ENCODE measurements at places on chromosomes 2 and 18.

- no peak for DNase-seq
Measured at GRCh38 chr2:241213041-241213440, 24.6 kb downstream of the ANO7 start.

DNA sequence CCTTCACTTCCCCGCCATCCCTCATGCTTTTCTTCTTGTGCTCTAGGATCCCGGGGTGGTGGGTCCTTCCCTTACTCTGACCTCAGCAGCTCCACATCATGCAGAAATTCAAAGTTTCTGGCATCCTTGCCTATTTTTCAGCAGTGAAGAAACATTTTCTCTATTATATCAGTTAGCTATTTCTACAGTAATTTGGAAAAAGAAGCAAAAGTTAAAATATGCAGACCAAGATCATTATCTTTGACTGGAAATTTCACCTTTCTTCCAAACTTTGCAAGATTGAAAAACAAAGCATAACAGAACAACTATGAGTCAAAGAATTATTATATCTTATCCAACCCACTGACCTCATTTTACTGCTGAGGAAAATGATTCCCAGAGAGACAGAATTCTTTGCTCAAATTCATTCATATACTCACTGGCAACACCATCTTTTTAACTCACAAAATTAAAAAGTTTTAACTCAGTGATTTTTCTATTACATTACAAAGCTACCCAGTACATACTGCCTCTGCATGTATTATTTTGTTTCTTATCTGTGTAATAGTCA is 40.5 kb downstream of the ANTXR1 start:
- no peak for DNase-seq

- no peak for DNase-seq
Measured at GRCh38 chr2:118348380-118349034, 260.2 kb downstream of the INSIG2 start.

- no peak for DNase-seq
Measured at GRCh38 chr2:174008720-174009119, 43.5 kb upstream of the SP3 start.

DNA sequence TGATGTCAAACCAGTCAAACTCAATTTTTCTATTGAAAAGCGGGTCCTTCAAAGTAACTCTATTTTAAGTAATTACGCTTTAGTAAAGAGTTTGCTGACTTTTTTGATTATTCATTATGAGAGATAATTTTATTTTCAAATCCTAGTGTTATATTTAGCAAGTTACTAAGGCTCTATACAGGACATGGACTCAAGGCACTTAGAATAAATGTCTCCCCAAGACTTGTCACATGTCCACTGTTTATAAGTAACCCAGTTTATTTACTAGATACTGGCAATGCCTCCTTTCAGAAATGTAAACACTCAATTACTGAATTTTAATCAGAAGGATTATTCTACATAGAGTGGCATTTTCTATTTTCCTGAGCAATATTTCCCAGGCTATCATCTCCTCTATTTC is 638.1 kb downstream of the ERBB4 start:
- DNase-seq, result no peak

GRCh38 chr18:9608728-9609127 is 5.6 kb downstream of the PPP4R1 start:
- DNase-seq, result no peak

DNA sequence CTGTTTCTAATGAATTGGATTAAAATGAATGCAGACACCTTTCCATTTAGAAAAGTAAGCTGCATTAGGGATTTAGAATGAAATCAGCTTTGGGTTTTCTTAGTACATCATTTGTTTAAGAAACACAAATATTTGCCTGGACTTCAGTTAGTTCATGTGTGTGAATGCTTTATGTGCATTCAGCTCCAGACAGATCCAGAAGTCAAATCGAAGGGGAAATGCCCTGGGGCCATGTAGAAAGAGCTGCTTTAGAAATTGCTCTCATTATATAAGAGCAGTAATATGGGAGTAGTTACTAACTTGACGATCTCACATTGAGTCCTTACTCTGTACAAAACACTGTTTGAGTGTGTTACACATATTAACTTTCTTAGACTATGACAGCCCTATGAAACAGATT is 88.0 kb upstream of the TTC39C start:
- DNase-seq, result no peak

DNA sequence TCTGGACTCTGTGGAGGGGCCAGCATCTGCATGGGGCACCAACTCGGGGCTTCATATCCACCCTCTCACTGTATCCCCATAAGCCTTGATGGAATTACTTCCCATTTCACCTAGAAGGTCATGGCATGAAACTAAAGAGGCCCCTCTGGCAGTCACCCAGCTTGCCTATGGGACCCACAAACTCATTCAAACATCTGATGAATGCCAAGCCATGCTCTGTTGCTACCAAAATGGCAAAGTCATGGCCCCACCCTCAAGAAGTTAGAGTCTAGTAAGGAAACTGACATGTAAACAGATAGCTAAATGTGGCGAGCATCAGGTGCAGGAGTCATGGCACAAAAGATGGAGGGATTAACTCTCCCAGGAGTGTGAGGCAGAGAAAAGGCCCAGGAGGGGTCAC is 14.5 kb downstream of the CYB5A start:
- DNase-seq, result no peak

GRCh38 chr2:54577035-54577434 is 120.9 kb downstream of the SPTBN1 start:
- no peak for DNase-seq

DNA sequence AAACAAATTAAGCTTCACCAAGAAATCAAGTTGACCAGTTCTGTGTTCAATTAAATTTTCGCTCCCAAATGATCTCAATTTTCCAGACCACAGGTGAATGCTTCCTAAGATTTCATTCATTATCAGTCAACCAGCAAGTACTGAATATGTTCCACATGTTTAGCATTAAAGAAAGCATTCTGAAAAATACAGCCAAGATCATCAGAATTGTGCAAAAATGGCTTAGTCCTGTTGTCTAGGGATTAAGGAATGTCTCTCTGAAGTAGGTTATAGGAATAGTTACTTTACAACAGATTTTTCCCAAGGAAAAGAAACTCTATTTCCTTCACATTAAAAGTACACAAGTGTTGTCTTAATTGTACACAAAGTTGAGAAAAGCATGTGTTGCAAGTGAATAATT is 69.2 kb downstream of the NRXN1 start:
- no peak for DNase-seq

GRCh38 chr18:79927607-79928562 is 23.6 kb downstream of the SLC66A2 start:
- no peak for DNase-seq

DNA sequence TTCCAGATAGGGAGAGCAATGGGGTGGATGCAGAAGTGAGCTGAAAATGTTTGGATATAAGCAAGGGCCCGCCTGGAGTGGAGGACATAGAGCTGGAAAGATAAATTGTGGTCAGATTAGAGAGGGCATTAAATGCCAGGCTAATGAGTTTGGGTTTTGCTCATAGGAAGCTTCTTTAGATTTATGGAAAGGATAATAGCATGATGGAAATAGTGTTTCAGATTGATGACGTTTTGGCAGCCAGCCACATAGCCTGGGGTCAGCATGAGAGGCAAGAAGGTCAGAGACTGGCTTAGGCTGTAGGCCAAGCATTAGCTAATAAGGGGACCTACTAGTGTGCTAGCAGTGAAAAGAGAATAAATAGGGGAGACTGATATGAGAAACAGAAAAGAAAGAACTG is 321.6 kb downstream of the STK39 start:
- DNase-seq, result no peak

- DNase-seq, result no peak
Measured at GRCh38 chr2:168583064-168583709, 127.1 kb downstream of the CERS6 start.

DNA sequence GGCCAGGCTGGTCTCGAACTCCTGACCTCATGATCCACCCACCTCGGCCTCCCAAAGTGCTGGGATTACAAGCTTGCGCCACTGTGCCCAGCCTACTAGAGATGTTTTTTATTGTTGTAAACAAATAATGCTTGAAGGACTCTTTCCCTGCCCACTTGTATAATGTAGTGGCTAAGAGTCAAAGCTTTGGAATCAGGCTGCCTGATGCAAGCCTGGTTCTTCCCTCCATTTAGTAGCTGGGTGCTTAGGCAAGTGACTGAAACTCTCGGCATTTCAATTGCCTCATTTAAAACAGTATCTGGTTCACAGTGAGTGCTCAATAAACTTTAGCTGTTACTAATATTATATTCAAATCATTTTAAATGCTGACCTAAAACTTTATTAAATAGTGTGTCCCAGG is 264.0 kb upstream of the FBXO11 start:
- no peak for DNase-seq

- no peak for DNase-seq
Measured at GRCh38 chr2:212713681-212714080, 175.1 kb upstream of the ERBB4 start.

DNA sequence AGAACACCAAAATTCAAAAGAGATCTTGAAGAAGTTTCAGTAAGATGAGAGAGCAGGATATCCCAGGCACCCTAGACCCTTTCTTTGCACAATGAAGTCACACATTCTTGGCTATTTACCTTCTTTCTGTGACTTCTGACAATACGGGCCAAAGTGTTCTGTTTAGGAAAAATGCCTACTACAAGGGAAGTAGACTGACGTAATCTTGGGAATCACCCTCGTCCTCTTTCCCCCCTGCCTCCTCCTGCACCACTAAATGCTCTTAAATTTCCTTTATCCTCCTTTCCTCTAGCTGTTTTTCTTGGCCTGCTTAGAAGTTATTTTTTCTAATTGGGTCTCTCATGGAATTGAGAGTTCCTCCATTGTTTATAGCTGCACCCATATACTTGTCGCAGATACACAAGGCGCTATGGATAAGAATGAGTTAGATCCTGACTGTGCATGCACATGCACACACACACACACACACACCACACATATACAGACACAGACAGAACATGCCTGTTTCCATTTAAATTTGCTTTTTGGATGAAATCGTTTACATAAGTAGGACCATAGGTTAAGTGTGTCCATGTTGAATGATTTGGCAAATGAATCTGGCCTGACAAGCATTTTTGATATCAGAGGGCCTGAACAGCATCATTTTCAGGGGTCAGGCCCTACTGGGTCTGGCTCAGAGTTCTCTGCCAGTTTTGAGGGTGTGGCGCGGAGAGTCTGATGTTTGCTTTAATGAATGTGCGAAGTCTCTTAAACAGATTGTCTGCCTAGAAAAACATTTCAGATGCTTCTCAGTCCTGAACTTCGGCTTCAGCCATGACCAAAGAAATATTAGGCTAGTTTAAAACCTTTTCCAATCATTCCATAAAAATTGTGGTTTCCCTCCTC is 131.9 kb upstream of the NT5C1B start:
- no peak for DNase-seq

DNA sequence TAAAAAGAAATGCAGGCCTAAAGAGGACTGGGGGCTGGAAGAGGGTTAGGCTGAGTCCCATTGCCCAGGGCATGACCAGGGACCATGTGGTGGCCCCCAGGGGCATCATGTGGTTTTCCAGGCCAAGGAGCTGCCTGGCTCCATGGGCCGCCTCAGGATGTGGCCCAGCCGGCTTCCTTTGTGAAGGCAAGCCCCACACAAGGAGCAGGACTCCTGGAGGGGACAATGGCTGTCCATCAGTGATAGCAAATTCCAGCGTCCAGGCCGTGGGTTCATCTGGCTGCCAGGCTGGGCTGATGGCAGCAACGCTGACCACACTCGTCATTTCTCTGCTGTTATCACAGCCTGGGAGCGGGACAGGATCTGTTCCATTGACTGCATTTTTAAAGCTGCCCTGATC is 82.5 kb downstream of the GBX2 start:
- no peak for DNase-seq

GRCh38 chr2:118737684-118738083 is 109.8 kb downstream of the EN1 start:
- DNase-seq, result no peak

GRCh38 chr2:234960175-234961088 is 8.6 kb downstream of the SH3BP4 start:
- DNase-seq, result no peak

GRCh38 chr18:41617647-41618046 is 337.4 kb upstream of the PIK3C3 start:
- DNase-seq, result no peak

- no peak for DNase-seq
Measured at GRCh38 chr18:11148680-11149440, 509 bp downstream of the PIEZO2 start.

DNA sequence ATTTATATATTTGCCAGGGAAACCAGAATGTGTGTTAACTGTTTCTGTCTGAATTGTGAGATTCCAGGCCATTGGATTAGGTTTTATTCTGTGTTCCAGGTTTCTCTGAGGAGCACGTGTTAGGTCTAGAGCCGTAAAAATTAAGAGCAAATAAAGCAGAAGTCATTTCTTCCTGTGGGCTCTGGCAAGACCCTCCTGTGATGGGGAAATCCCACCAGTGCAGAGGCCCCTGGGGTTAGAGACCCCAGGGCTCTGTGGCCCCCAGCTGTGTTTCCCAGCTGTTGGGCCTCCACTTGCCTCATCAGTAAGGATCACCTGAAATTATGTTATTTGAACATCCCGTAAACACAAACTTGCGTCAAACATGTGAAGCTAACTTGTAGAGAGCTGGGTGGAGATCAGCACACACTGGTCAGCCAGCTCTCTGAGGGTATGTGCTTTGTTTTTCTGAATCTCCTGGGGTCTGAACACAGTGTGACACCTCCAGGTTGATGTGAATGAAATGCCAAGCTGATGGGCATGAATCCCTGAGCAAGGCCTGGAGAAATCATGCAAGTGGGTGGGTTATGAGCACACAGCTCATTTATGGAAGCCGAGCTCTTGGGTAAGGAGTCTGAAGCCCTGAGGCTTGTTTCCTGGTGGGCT is 50.3 kb downstream of the HK2 start:
- no peak for DNase-seq

DNA sequence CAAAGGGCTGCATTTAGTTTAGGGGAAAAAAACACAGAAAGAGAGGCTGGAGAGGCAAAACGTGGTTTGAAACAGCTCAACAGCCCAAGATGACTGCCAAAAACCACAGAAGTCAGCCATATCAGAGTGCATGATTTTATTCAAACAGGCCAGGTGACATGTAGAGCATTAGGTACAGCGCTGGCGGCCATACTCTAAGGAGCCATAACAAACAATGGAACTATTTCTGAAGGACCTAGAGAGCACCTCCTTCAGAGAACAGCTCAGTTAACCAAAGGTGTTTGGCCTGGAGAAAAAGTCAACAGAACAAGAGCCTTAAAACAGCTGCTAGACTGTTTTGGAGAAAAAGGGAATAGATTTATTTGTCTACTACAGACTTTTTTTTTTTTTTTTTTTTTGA is 2.6 kb downstream of the THADA start:
- DNase-seq, result no peak

DNA sequence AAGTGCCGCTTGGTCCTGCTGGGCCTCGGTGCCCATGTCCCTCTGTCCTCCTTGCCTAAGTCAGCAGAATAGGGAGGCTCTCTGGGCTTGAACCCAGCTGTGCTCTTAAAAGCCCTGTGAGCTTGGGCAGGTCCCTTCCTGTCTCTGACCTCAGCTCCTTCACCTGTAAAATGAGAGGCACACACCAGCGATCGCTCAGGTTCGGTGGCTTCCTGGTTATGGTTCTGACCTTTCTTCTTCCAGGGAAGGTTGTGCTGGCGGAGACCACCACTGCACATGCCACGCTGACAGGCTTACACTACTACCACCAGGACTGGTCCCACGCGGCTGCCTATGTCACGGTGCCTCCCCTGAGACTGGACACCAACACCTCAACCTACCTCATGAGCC is 36.1 kb upstream of the MAPRE3 start:
- DNase-seq, result no peak

- no peak for DNase-seq
Measured at GRCh38 chr2:231050018-231050901, 6.4 kb upstream of the PSMD1 start.

GRCh38 chr2:136217996-136218395 is 100.0 kb upstream of the CXCR4 start:
- no peak for DNase-seq
